Right atrium auricular region (tissue), 2 donors: ENCODE measurements at places on chromosomes 1 and 21. TPM values are rescaled to one million over a fixed set of nuclear protein-coding genes. Genes with fewer than 3 reads are reported as not detected.

The PPIAL4G gene
- not detected for total RNA-seq

DNA sequence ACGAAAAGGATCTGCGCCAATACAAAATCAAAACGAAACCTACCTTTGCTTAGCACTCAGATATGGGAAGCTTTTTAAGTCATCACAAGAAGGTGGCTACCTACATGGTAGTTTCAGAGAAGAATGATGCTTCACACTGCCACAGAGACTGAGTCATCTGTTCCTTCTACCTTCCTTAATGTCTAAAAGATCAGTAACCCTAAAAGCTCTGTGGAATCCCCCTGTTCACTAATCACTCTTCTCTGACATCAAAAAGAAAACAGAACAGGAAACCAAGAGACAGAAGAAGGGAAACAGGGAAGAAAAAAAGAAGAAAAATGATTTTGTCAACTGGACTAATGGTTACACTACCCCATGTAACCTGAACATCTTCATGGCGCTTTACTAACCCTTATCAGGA lies 177.2 kb downstream of the SMYD3 start:
- H3K4me1 ChIP-seq = no peaks in the 10 kb centered on the region
- H3K27me3 ChIP-seq = no peaks in the 10 kb centered on the region
- DNase-seq = no peak
- no peak overlapping the region for H3K27ac ChIP-seq

DNA sequence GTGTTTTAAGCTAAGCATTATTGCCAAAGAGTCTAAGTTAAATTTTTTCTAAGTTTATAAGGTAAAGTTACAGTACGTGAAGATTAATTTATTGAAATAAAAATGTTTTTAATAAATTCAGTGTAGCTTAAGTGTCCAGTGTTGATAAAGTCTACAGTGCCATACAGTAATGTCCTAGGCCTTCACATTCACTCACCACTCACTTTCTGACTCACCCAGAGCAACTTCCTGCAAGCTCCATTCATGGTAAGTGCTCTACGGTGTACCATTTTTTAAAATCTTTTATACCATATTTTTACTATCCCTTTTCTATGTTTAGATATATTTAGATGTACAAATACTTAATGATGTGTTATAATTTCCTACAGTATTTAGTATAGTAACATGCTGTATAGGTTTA lies 173.2 kb downstream of the CACNA1E start:
- no peaks in the 10 kb centered on the region for H3K36me3 ChIP-seq
- no peak for DNase-seq
- H3K27ac ChIP-seq = no peak overlapping the region
- no peaks in the 10 kb centered on the region for H3K27me3 ChIP-seq
- no peaks in the 10 kb centered on the region for H3K4me1 ChIP-seq

DNA sequence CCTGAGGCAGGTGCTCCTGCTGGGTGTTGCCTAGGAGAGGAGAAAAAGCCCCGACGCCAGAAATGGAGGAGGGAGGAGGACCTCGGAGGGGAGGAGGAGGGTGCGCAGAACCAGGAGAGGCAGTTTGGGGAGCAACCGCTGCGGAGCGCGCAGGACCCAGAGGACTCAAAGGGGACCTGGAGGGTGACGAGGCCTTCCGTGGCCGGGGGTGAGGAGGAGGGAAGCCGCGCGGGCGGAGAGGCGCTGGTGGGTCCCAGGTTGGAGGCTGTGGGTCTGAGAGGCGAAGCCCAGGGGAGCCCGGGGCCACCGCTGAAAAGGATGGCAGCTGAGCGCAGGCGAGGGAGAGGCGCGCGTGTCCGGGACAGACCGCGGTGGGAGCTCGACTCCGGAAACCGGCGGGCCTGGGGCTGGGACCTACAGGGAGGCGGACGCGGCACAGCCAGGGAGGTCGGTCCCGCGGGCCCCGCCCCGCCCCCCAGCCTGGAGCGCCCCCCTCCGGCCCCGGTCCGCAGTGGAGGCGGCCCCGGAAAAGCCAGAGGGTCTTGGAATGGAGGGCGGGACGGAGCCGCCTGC lies 15.1 kb downstream of the RNF223 start:
- H3K4me3 ChIP-seq = peak overlapping the region; percentile 59
- H3K27ac ChIP-seq = no peak overlapping the region
- no peak for DNase-seq
- no peaks in the 10 kb centered on the region for H3K4me1 ChIP-seq
- no peaks in the 10 kb centered on the region for H3K36me3 ChIP-seq

GRCh38 chr1:200903793-200904192 lies 9.1 kb downstream of the INAVA start:
- no peak overlapping the region for H3K27ac ChIP-seq
- H3K27me3 ChIP-seq = no peaks in the 10 kb centered on the region
- DNase-seq = no peak
- no peak overlapping the region for H3K4me3 ChIP-seq
- no peaks in the 10 kb centered on the region for H3K36me3 ChIP-seq
- no peaks in the 10 kb centered on the region for H3K4me1 ChIP-seq

DNA sequence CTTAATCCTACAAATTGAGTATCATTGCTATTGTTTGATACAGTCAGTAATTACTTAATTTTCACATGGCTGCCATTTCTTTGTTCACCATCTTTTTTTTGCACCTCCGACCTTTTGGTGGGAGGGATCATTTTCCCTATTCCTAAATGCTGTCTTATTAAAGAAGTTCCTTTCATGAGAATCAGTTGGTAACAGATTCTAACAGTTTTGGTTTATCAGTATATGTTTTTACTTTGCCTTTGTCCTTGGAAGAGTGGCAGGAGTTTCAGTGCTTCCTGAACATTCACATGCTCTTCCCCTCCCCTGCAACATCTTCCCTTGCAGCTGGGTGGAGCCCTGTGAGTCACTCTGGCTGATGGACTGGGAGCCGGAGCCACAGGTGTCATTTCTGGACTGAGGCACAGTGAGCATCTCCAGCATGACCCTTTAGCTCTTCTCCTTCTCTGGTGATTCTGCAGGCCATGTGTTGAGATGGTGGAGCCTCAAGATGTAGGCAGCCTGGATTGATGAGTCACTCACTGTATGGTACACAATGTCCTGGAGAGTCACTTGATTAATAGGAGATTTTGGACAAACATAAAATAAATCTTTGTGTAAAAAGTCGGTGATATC lies 217.7 kb downstream of the URB2 start:
- peak overlapping the region; percentile 33 for H3K27ac ChIP-seq
- no peaks in the 10 kb centered on the region for H3K4me1 ChIP-seq
- no peaks in the 10 kb centered on the region for H3K36me3 ChIP-seq

DNA sequence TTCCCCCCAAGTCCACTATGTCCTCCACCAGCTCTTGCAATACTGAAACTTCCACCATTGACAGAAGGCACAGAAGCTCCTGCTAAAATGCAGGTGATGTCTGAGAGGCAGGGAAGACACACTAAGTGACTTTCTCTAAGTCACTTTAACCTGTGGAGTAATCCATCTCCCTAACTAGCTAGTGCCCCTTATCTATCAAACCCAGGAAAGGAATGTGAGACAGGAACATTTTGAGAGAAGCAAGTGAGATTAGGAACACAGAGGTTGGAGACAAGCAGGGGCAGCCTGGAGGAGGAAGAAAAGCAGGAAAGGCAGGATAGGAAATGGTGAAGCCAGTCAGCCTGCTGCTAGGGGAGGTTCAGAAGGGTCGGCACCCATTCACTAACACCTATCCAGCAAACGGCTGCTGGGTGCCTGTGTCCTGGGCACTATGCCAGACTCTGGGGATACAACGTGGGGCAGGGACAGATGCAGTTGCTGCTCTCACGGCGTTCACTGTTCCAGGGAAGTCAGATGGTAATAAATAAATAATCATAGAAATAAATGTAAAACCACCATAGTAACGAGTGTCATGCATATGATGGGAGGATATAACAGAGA lies 7.0 kb downstream of the GPA33 start:
- H3K4me3 ChIP-seq = no peak overlapping the region
- DNase-seq = no peak
- no peaks in the 10 kb centered on the region for H3K36me3 ChIP-seq
- no peaks in the 10 kb centered on the region for H3K27me3 ChIP-seq
- peak overlapping the region; percentile 74 for H3K27ac ChIP-seq

DNA sequence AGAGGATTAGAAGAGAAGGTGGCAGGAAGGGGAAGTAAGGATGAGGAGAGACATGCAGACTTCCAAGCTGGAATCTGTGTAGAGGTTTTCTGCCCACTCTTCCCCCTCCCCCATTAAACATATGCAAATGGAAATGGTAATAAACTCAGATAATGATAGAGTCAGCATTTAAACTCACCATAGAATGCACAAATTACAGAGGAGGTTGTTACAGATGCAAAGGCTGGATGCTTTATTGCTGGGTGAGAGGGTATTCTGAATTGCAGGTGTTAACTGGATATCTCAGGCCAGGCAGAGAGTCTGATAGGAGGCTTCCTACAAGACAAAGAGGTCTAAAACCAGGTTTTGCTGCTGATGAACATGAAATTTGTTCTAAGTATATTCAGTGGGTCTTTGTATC lies 372.5 kb downstream of the SEC16B start:
- no peak overlapping the region for H3K27ac ChIP-seq
- no peaks in the 10 kb centered on the region for H3K36me3 ChIP-seq
- H3K4me1 ChIP-seq = no peaks in the 10 kb centered on the region
- H3K27me3 ChIP-seq = no peaks in the 10 kb centered on the region
- no peak for DNase-seq

- H3K4me3 ChIP-seq = no peak overlapping the region
- no peak overlapping the region for H3K27ac ChIP-seq
- no peaks in the 10 kb centered on the region for H3K36me3 ChIP-seq
- H3K27me3 ChIP-seq = no peaks in the 10 kb centered on the region
- H3K4me1 ChIP-seq = no peaks in the 10 kb centered on the region
- DNase-seq = no peak
Measured at GRCh38 chr1:79745929-79746328, 739.4 kb upstream of the ADGRL4 start.

The PDE9A gene
- 2.0 TPM for total RNA-seq

DNA sequence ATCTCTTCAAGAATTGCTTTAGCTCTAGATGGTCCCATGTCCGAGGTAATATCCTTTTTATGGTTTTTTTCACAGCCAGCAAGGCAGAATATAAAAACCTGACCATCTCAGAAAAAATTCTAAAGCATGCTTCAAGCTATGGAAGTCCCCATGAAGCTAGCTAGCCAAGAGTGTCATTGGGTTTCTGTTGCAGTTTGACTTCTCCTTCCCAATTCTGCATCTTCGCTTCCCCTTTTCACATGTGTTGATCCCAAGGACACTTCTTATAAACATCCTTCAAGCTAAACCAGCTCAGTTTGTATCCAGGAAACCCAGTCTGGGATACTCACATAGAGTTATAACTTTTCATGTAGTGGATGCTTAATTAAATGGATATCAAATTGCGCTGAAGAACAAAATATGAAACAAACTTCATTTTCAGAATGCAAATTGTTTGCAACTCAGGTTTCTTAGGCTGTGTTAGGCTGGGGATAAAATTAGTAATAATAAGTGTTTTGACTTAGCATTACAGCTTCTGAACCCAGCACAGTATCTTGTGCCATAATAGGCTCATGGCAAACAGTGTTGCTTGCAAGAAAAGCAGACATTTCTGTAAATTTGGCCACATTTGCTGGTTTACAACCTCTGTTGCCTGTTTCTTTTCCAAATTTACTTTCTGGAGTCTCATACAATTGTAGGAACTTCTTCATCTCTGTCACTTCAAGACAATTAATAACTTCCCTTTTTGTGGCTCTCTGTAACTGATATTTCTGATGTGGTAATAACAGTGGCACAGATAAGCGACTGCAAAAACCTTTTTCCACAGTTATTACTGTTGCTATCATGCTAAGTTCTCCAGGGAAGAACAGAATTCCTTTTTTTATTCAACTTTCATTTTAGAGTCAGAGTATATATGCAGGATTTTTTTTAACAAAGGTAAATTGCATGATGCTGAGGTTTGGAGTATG lies 53.2 kb downstream of the NCAM2 start:
- no peaks in the 10 kb centered on the region for H3K36me3 ChIP-seq
- no peaks in the 10 kb centered on the region for H3K4me1 ChIP-seq
- H3K27ac ChIP-seq = no peak overlapping the region
- no peak overlapping the region for H3K4me3 ChIP-seq

GRCh38 chr1:43973981-43974442 lies 748 bp upstream of the ATP6V0B start:
- no peaks in the 10 kb centered on the region for H3K27me3 ChIP-seq
- H3K4me1 ChIP-seq = peaks cover 57% of the 10 kb centered on the region
- peak overlapping the region; percentile 95 for H3K27ac ChIP-seq
- DNase-seq = no peak
- H3K4me3 ChIP-seq = peak overlapping the region; percentile 96

DNA sequence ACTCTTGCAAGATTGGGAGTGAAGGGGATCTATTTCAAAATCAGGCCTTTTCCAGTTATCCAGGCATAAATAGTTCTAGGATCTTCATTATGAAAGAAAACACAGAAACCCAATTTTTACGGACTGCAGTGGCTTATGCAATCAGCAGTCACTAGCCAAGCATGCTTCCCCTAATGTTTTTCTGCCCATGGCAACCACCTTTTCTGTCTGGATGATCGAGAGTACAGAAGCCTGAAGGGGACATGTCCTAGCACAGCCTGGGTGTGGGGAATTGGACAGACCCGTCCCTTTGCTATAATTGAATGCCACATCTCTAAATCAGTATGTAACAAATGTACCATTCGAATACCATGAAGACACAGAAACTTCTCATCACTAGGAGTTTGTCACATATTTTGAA lies 29.8 kb upstream of the NCAM2 start:
- no peak overlapping the region for H3K27ac ChIP-seq
- no peak for DNase-seq
- H3K27me3 ChIP-seq = no peaks in the 10 kb centered on the region
- H3K4me3 ChIP-seq = no peak overlapping the region
- no peaks in the 10 kb centered on the region for H3K4me1 ChIP-seq

DNA sequence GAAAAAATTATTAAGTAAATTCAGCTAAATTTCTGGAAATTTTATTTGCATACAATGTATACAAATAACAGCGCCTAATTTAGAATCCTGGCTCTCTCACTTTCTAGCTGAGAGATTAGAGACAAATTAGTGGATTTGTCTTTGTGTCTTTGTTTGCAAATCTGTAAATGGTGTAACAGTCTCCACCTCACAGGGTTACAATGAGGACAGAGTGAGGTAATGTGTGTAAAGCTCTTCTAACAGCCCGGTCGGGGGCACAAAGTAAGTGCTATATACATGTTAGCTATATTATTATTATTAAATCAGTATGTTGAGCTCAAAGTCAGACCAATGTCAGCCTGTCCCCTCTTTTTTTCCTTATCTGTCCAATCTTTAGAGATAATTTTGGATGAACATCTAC lies 5.0 kb upstream of the ADAMTSL4 start:
- no peak overlapping the region for H3K4me3 ChIP-seq
- H3K27me3 ChIP-seq = no peaks in the 10 kb centered on the region
- DNase-seq = no peak
- peak overlapping the region; percentile 64 for H3K27ac ChIP-seq
- no peaks in the 10 kb centered on the region for H3K36me3 ChIP-seq

The CLCA4 gene
- total RNA-seq = not detected

The HSPB7 gene
- 1,082 TPM for total RNA-seq

DNA sequence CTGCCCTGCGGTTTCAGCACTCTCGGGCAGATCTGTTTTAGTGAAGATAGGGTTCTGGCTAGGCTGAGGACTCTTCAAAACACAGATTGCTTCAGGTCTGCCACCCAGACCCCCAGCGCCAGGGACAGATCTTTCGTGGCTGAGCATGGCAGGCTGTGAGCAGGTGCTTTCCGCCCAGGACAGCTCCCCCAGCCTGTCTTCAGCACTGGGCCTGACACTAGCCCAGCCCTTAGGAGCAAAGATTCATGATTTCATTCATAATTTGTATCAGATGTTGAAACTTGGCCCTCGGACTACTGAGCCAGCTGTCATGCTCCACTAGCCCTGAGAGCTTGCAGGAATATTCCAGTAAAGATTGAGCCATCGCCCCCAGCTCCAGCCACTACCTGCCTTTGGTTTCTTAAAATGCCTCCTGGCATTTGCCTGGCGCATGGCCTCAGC lies 5.9 kb downstream of the ADPRS start:
- no peak for DNase-seq
- peaks cover 32% of the 10 kb centered on the region for H3K36me3 ChIP-seq
- no peak overlapping the region for H3K4me3 ChIP-seq
- no peak overlapping the region for H3K27ac ChIP-seq
- no peaks in the 10 kb centered on the region for H3K27me3 ChIP-seq

The LRRC53 gene
- not detected for total RNA-seq
